ENCODE measurements at places on chromosomes 2 and 18.
A peak's percentile ranks its signal among the peaks of the same experiment; 100 is the strongest.

- no peak for DNase-seq
Observed at GRCh38 chr2:239393941-239394340, 6.9 kb downstream of the HDAC4 start.

GRCh38 chr2:29803537-29803936 is 117.8 kb downstream of the ALK start:
- DNase-seq, result no peak

DNA sequence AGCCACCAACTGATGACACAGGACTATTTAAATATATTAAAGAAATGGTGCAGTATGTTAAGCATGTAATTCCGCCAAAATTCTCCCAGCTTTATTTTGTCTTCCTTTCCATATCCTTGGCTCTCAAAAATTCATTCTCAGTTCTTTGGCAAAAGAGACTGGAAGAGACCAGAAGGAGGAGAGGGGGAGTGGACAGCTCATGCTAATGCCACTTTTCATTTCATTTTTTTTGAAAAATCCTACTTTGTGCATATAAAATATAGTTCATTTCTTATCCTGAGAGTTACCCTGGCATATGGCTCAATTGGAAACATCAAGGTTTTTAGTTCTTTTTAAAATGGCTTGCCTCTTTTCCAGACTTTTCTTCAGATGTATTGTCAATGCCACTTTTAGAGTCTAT is 128.5 kb upstream of the VRK2 start:
- DNase-seq, result no peak

GRCh38 chr2:163802284-163802683 is 66.5 kb upstream of the FIGN start:
- DNase-seq, result no peak

GRCh38 chr2:16429431-16430145 is 236.0 kb downstream of the CYRIA start:
- DNase-seq, result no peak

GRCh38 chr2:33426666-33427231 is 49.7 kb upstream of the RASGRP3 start:
- no peak for DNase-seq

DNA sequence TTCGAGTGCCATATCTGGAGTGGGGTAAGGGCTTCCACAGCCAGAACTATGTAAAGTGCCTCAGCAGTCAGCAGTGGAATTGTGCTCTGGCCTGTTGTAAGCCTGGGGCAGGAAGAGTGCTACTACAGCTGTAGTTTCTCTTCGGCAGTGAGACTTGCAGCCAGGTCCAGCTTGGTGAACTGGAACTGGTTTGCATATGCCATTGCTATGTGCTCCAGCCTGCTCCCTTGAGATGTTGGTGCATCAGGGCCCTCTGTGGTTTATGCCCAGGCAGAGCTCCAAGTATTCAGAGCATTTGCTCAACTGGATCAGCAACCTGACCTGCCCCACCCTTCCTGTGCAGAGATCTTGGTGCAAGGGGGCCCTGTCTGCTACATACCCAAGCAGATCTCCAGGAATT is 47.8 kb downstream of the ZNF804A start:
- no peak for DNase-seq

- no peak for DNase-seq
Observed at GRCh38 chr2:84906900-84907714, 1.7 kb downstream of the TMSB10 start.

DNA sequence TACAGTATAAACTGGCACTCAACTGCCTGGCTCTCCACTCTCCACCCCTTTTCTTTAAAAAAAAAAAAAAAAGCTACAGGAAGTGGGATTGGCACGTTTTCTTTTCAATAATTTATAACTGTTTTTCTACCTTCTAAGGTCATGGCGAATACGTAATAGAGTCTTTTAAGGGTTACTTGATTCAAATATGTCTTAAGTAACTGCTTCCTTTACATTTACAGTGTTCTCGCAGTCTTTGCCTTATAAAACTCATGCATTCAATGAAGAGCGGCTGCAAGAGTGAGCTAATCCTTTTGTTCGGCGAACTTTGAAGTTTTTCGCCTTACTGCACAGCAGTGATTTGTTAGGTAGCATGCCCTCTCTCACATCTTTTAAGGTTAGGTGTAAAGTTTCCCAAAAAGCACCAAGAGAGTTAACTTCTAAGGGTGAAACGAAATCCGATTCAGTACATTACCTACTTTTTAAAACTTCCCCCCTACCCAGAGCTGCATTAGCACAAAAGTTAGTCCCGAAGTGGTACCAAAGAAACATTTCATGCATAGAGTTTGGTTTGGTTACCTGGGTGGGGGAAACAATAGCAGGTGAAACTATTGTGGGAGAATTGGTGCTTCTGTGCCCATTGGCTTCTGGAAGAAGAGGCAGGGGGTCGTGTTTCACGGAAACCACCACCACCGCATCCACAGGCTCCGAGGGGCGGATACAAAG is 2.0 kb downstream of the KCTD1 start:
- DNase-seq, result no peak

DNA sequence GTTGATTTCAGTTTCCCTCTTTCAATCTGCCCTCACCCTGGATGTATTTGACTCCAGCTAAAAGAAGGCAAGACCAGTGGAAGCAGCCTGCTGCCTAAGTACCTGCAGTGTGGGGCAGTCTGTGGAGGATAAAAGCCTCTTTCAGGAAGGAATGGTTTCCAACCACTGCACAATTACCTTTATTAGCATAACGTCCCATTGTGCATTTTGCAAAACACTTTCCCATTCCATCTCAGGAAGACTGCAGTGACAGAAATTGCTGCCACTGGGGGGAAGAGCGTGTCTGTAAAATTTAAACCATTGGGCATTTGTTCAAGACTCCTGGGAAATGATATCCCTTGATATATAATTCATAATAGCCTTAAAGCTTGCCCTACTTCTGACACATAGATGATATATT is 26.2 kb downstream of the CYRIA start:
- no peak for DNase-seq

GRCh38 chr2:121662656-121663055 is 13.4 kb upstream of the CLASP1 start:
- DNase-seq, result no peak

- peak; percentile 94 for DNase-seq
Observed at GRCh38 chr2:168180914-168181313, 66.5 kb downstream of the STK39 start.

GRCh38 chr2:208319391-208319790 is 53.3 kb downstream of the PIKFYVE start:
- no peak for DNase-seq

DNA sequence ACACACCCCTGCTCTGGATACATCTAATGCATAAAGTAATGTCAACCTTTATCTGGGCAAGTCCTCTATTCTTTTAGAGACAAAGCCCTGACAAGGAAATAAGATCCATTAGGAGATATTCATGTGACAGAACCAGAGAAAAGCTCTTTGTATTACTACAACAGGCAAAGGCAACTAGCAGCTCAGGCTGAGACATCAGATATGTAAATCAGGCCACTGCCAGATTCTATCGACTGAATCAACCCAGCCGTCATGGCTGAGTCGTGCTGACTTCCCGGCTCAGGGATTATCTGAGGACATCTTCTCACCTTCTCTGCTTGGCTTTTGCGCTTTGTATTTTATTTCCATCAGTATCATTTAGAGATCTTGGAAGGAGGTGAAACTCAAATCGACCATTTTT is 294.5 kb downstream of the PLCL1 start:
- no peak for DNase-seq

DNA sequence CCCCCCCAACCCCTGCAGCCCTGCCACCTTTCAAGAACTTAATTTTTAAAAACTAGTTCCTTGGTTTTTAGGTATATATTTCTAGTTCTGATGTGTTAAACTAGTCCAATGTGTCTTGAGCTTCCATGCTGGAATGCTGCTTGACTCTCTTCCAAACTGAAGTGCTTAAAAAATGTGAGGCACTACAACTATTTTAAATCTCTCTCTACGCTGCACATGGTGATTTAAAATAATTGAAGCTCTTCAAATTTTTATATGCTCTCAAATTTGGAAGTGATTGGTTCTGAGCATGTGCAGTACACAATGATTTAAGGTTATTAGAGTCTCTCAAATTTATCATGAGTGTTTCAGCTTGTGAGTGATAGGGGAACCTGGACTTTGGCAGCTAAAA is 192.6 kb upstream of the ZEB2 start:
- no peak for DNase-seq

GRCh38 chr18:58337285-58337684 is 291.6 kb downstream of the ALPK2 start:
- DNase-seq, result no peak

DNA sequence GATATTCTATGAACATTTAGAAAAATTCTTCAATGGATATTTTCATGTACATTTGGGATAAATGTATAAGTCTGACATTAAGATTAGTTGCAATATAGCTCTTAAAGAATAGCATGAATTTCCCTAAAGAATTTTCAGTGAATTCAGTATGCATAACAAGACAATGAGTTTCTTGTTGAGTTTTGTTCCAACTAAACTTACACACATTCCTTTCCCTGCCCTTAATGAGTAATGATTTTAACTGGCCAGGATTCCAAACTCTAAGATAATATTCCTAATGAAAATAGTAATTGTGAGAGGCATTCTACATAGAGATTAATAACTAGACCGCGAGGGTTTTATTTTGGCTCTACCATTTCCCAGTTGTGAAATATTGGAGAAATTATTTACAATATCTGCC is 390.3 kb upstream of the GALNT5 start:
- no peak for DNase-seq

- DNase-seq, result no peak
Observed at GRCh38 chr2:172938713-172939375, 136.8 kb upstream of the MAP3K20 start.

GRCh38 chr18:78448591-78448990 is 531.0 kb upstream of the SALL3 start:
- DNase-seq, result no peak

GRCh38 chr2:135820003-135820618 is 16.9 kb downstream of the LCT start:
- no peak for DNase-seq

GRCh38 chr2:80700961-80701360 is 396.4 kb upstream of the LRRTM1 start:
- DNase-seq, result no peak

GRCh38 chr2:74066491-74067203 is 81.1 kb downstream of the BOLA3 start:
- DNase-seq, result no peak

DNA sequence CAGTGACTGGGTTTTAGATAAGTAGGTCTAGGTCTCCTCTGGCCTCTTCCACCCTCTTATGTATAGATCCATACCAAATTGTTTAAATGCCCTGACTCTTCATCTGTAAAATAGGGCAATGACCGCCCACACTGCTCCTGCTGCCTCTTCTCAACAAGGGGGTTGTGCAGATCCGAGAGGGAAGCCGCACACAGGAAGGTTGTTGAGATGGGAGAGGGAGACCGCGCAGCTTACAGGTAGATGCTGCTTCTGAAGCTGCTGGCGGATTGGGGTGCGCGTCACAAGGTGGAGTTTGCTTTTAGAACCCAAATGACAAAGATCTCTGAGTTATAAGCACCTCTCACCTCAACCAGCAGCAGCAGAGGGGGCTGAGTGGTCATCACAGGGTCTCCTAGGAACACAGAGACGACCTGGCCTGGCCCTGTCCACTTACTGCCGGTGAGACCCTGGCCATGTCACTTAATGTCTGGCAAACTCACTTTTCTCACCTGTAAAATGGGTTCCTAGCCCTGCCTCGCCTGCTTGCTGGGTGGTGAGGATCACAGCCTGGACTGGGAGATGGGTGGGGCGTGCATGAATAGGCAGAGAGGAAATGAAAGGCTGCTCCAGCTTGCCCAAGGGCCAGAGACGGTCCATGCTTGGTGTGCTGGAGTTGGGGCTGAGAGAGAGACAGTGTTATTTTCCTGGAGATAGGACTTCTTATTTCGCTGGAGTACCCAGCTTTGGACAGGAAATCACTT is 251.3 kb downstream of the EIPR1 start:
- no peak for DNase-seq

- peak; percentile 71 for DNase-seq
Observed at GRCh38 chr2:136423516-136423996, 305.6 kb upstream of the CXCR4 start.

GRCh38 chr2:238936162-238937052 is 88.5 kb downstream of the TWIST2 start:
- DNase-seq, result no peak

- DNase-seq, result peak; percentile 10
Observed at GRCh38 chr2:68416081-68416675, 50.9 kb downstream of the FBXO48 start.

GRCh38 chr2:42547014-42547413 is 21.4 kb upstream of the MTA3 start:
- no peak for DNase-seq

DNA sequence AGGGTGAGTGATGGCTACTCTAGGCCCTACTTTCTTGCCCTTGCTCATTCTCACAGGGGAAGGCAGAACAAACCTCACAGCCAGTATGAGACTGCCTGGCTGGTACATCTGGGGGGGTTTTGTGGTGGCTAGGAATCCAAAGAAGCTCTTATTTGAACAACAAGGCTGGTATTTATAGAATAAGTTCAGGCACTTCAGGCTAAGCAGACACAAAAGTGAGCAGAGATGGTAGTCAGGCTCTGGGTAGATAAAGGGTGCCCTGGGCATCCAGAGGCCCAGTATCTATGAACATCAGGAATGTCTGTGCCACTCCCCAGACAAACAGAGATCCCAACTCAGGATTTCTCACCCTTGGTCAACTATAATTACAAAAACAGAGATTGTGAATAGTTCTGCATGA is 57.2 kb upstream of the RTN4 start:
- DNase-seq, result no peak

DNA sequence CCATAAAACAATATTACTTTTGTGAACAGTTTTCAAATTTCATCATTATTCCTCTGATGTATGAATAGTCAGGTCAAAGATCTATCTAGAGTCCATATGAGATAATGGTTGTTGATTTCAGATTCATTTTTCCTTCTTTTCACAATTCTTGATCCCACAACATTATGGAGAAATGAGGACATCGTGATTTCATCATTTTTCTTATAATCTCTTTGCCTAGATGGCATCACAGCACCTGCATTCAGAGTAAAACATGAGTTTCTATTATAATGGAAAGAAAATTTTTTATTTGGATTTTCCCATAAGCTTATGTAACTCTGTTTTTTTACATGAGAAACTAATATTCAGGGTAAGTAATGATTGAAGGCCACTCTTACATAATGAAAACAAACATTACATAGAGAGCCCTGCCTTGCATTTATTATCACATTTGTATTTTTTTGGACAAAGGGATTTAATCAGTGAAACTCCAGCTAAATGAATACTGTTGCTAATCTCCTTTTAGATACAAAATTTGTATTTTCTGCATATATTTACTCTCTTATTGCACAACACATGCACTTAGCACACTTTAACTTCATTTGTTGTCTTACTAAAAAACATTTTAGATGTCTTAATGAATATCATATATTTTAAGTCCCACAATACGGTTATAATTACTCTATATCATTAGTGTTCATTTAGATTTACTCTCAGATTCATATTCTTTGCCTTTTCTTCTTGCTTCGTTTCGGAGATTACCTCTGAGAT is 188.4 kb upstream of the KYNU start:
- no peak for DNase-seq

- DNase-seq, result no peak
Observed at GRCh38 chr2:150109912-150110311, 377.6 kb downstream of the RND3 start.
